HS-27A (cell line): ENCODE measurements at places on chromosomes 5 and 9.

GRCh38 chr5:154214371-154215106 is 24.0 kb downstream of the GALNT10 start:
- no peak for DNase-seq

DNA sequence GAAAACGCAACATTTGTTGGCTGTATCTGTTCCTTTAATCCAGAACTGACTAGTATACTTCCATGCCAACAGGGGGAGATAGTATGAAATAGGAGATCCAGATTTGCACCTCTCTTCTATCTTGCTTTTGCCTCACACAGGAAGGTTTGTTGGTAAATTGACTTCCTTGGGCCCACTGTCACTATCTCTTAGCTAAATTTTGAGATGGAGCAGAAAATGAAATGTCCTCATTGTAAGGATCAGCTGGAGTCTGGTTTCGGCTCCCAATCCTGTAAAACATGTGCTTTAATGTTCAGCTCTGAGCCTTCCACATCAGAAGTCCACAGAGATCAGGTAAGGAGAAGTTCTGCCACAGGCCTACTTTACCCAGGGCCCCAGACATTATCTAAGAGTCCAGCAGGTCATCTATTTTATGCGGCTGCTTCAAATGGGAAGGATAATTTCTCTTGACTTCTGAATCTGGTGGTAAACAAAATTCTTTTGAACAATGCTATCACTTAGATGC is 176.8 kb downstream of the FER start:
- no peak for DNase-seq

- DNase-seq: no peak
Measured at GRCh38 chr9:84667571-84668195, 1.8 kb upstream of the NTRK2 start.

DNA sequence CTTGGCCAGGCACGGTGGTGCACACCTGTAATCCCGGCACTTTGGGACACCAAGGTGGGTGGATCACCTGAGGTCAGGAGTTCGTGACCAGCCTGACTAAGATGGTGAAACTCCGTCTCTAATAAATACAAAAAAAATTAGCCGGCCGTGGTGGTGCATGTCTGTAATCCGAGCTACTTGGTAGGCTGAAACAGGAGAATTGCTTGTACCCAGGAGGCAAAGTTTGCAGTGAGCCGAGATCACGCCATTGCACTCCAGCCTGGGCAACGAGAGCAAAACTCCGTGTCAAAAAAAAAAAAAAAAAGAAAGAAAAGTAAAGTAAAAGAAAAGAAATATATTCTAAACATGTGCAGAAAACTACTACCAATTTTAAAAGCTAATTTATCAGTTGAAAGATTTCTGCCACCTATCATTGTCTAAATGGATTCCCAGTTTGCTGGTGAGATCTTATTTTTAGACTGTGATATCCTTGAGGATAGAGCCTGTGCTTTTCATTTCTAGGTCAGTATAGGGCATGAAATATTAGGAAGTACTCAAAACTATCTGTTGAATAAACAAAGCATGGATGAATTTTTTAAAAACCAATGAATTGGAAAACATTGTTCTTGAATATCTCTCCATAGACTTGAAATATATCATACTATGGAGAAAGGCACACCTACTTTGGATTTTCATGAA is 86.9 kb downstream of the NFIB start:
- no peak for DNase-seq

DNA sequence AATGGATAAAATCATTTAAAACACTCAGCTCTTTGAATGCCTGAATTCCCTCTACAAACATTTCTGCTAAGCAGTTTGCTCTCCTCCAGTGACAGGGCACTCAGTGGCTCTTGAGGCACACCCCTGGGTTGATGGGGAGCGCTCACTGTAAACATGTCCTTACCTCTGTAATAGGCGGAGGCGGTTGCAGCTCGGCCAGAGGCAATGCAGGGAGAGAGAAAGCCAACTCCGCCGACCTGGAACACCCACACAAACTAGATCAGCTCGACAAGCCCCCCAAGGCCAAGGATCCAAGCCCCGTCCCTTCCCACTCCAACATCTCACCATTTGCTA is 329 bp downstream of the CDC23 start:
- no peak for DNase-seq

GRCh38 chr9:38277601-38278200 is 114.8 kb upstream of the ALDH1B1 start:
- no peak for DNase-seq

DNA sequence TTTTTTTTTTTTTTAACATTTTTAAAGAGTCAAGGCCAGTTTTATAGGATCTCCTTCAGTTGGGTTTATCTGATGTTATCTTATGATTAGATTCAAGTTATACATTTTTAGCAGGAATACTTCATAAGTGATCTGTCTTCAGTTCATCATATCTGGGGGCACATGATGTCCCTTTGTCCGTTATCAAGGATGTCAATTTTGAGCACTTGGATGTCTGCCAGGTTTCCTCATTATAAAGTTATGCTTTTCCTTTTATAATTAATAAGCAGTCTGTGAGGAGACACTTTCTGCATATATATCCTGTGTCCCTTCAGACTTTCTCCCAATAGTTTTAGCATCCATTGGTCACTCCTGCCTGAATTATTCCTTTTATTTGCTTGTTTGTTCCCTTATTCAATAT is 11.8 kb downstream of the HDHD3 start:
- no peak for DNase-seq

GRCh38 chr5:142688281-142688989 is 2.5 kb upstream of the FGF1 start:
- DNase-seq: no peak

- DNase-seq: no peak
Measured at GRCh38 chr9:1128046-1128445, 77.9 kb downstream of the DMRT2 start.

DNA sequence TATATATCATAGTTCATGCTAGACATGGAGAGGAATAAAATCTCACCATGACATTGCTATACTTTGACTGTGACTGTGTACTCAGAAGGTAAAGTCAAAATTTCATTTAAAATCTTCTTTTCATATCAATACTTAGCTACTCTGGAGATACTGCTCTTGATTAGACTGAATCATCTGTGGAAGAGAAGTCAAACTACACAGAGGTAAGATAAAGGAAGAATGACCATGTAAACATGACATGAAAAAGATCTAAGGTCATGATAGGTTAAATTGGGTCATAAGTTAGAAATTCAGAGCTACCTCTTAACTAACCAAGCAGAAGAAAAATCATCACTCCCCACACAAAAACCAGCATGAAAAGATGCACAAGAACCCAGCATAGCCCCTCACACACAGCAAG is 44.8 kb upstream of the RLN1 start:
- DNase-seq: no peak

- DNase-seq: no peak
Measured at GRCh38 chr9:95588724-95589588, 72.2 kb upstream of the PTCH1 start.

GRCh38 chr9:116417464-116417863 is 263.9 kb downstream of the PAPPA start:
- no peak for DNase-seq

DNA sequence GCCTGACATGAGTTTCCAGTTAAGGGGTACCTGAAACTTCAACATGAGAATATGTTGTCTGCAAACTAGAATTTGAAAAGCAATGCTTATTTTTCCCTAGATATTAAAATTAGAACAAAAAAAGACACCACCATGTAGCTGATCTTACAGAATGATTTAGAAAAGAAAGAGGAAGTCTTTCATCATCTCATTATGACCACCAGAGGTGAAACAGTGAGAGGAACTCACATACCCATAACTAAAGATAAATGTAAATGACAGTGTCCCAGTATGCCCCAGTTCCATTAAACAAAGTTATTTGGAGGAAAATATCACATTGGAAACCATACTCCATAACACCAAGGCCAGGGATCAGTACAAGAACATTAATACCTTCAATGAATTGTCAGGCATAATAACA is 6.9 kb downstream of the TAF7 start:
- DNase-seq: no peak

GRCh38 chr9:136107155-136107952 is 11.3 kb downstream of the TMEM250 start:
- no peak for DNase-seq

DNA sequence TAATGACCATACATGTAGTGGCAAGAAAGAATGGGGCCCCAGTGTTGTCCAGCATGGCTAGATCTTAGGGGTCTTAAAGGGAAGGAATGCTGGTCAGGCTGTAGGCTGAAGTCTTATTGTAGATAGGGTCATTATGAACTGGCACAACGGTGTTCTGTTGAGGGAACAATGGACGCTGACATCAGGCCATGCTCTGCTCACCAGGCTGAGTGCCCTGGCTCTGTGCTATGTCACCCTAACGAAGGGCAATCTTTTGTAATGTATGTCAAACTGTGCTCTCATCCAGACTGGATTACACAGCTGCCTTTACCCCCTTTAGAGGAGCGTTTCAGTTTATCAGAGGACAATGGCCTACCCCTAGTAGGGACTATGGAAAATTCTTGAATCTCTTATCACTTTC is 14.6 kb upstream of the ZNF608 start:
- DNase-seq: no peak

DNA sequence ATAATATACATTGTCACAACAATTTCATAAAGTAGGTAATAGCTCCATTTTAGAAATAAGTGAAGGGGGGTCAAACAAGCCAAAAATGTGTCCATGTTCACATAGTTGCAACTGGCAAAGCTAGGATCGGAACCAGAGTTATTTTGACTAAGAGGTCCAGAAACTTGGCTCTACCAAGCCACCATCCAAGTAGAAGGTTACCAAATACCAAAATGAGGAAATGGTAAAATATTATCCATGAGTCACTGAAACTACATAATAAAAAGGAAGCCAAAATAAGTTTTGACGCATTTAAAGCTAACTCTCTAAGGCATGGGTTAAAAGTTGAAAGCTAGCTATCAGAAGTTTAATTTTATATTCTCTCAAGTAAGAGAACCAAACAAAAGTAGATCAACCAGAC is 886.9 kb upstream of the DMAC1 start:
- DNase-seq: no peak

DNA sequence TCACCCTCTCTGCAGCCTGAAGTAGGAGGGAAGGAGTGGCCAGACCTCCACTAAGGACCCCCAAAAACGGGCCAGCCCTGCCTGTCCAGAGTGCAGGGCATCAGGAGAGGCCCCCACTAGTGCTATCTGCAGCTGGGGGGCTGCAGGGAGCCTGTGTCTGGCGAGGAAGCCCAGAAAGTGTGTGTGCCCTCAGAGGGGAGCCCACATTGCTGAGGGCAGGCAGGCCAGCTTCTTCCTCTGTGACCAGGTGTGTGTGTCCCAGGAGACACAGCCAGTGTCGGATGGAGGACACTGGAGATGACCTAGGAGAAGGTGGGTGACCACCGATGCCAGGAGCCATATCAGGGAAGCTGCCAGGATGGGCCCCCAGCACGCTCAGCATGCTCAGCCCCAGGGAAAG is 218.7 kb downstream of the IRX2 start:
- DNase-seq: no peak

DNA sequence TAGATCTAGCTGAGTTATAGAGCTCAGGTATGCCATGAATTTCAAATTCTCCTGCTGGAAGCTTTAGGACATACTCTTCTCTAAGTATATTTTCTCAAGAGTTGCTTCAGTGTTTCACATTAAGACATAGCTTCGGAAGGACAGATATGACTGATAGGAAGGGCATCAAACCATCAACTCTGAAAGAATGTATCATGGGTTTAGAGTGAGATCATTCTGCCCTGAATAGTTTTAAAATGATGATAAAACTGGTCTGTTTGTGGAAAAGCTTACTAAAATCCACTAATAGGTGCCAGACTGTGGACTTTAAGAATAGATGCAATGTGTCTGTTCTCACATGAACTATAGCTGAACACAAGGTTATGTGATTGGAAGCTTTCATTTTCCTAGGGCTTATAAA is 8.4 kb downstream of the SPEF2 start:
- no peak for DNase-seq

DNA sequence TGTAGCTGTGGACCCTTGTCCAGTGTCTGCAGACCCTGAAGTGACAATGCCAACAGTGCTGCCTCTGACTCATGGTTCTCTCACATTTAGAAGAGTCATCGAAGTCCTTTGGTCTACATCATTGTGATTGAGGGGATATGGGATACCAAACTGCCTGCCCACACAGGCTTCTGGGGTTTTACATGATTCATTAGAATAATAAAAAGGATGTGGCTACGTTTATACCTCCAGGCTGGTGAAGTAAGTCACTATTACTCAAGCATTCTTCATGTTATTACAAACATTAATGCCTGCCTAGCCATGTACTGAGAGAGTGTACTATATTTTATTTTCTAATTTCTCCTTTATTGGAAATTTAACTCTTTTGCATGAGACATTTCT is 365.7 kb downstream of the SPATA31D1 start:
- DNase-seq: no peak

DNA sequence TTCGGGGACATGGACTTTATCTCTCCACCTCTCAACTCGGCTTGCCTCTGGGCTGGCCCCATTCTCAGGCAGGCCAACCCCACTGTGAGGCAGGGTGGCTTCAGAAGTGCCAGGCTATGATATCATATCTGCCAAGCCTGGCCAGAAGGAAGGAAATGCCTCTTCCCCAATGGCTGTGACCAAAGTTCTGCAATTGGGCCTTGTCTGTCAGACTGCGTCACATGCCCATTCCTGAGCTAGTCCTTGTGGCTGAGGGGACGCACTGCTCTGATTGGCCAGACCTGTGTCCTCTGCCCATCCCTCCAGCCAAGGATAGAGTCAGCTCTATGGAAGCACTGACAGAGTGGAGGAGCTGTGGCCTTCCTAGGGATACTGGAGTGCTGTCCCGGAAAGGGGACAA is 11.9 kb downstream of the SMIM23 start:
- DNase-seq: no peak

- DNase-seq: no peak
Measured at GRCh38 chr5:55674340-55674739, 37.8 kb downstream of the SLC38A9 start.

DNA sequence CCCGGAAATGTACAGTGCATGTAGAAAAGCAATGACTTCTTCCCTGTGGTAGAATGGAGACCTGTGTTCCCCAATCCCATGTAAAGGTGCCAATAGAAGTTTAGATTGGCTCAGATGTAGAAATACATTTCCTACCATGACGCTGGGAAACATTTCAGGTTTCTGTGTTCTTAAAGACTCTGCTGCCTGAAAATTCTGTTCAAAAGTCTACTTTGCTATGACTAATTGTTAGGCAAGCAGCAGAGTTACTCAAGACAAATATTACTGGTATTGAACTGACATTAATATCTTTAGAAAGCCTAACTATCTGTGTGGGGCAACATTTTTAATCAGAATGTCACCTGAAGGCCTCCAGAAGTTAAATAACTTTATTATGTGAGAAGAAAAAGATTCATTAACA is 75.5 kb upstream of the ELL2 start:
- DNase-seq: no peak
